ENCODE measurements at places on chromosomes 1 and 21.

DNA sequence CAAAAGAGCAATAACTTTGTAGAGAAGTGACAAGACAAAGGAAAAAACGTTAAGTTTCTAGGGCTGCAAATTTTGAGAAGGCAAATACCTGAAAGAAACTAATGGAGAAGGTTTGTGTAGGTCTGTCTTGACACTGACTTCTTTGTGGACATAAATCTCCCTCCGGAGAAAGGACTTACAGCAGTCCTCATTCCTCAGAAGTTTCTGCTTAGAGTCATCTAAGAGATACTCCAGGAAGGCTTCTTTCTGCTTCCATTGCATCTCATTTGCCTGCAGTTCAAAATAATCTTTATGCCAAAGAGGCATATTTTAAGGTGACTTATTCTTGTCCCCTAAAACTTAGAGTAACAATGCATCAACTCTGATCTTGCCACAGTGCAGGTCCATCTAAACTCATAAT, 4.4 kb upstream of the C4BPB start:
- no peaks in the 10 kb centered on the region for H3K36me3 ChIP-seq
- H3K4me1 ChIP-seq, result no peaks in the 10 kb centered on the region
- H3K27me3 ChIP-seq, result no peaks in the 10 kb centered on the region
- DNase-seq, result no peak
- no peak overlapping the region for H3K4me3 ChIP-seq

GRCh38 chr1:22413799-22414198, 37.9 kb upstream of the ZBTB40 start:
- no peaks in the 10 kb centered on the region for H3K27me3 ChIP-seq
- no peaks in the 10 kb centered on the region for H3K36me3 ChIP-seq
- no peak overlapping the region for H3K4me3 ChIP-seq
- no peak overlapping the region for H3K27ac ChIP-seq
- H3K4me1 ChIP-seq, result no peaks in the 10 kb centered on the region

DNA sequence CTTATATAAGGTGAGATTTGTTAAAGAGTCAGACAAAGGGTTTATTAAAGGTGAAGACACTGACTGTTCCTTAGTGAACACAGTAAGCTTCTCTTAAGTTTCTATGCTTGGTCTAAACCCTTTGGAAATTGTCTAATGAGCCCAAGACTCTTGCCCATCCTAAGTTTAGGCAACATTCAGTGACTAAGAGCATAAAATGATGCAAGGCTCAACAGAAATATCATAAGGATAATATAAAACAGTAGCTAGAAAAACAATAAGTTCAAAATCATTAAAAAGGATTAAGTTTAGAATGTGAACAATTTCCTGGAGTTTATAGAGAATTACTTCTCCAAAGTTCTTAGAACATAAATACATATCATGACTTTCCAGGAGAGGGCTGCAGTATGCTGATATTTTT, 108.9 kb upstream of the PDC start:
- no peaks in the 10 kb centered on the region for H3K4me1 ChIP-seq
- no peaks in the 10 kb centered on the region for H3K27me3 ChIP-seq
- H3K4me3 ChIP-seq, result no peak overlapping the region
- H3K36me3 ChIP-seq, result no peaks in the 10 kb centered on the region

GRCh38 chr1:241356519-241357365, at the start of gene RGS7:
Gene RGS7 (minus strand): TSS chr1:241357205.
- no peak within 1 kb of the TSS for H3K27ac ChIP-seq
- peak; percentile 34 for DNase-seq
- no peaks in the 10 kb centered on the region for H3K4me1 ChIP-seq
- peak within 1 kb of the TSS; percentile 38 for H3K4me3 ChIP-seq
- H3K27me3 ChIP-seq, result peaks cover 7% of the 10 kb centered on the region

- H3K27ac ChIP-seq, result no peak overlapping the region
- H3K4me3 ChIP-seq, result no peak overlapping the region
- no peaks in the 10 kb centered on the region for H3K4me1 ChIP-seq
- H3K27me3 ChIP-seq, result no peaks in the 10 kb centered on the region
- H3K36me3 ChIP-seq, result no peaks in the 10 kb centered on the region
These were observed 56.9 kb downstream of the KRTAP19-8 start for GRCh38 chr21:30981403-30981802.

DNA sequence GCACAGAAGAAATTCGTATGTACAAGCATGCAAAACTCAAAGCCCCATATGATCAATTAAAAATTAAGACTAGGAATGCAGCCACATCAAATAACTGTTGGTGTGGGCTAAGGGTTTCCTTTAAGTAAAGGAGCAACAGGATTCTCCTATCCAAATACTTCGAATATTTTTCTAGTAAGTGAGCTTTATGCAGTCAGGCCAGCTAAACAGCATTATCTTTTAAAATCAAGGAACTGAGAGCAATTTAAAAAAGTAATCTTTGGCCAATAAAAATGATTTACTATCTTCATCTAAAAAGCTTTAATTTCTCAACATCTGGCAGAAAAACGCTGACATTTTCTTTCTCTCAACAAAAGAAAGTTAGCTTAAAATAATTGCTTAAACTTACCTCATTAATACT, 19.8 kb downstream of the CNN3 start:
- H3K27ac ChIP-seq, result no peak overlapping the region
- no peak overlapping the region for H3K4me3 ChIP-seq
- DNase-seq, result no peak
- H3K4me1 ChIP-seq, result no peaks in the 10 kb centered on the region

DNA sequence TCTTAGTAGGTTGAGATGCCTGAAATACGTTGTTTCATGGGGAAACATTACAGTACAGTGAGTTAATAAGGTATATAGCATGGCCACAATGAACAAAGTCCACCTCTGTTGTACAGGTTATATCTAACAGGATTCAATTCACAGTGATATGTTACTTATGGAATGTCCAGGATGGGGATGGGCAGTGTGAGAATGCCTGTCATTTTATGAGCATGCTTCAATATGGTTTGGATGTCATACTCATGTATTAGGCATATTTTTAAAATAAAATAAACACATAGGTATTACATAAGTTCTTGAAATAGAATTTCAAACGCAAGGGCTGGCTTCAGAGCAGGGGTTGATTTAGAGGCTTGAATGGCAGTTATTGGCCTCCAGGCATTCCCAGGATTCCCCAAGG, 6.1 kb upstream of the PHLDA3 start:
- H3K27ac ChIP-seq, result no peak overlapping the region
- H3K4me1 ChIP-seq, result peaks cover 3% of the 10 kb centered on the region
- no peaks in the 10 kb centered on the region for H3K36me3 ChIP-seq
- H3K4me3 ChIP-seq, result no peak overlapping the region
- DNase-seq, result no peak
- no peaks in the 10 kb centered on the region for H3K27me3 ChIP-seq

GRCh38 chr21:17519208-17519738, 6.4 kb downstream of the CXADR start:
- H3K4me3 ChIP-seq, result no peak overlapping the region
- H3K27ac ChIP-seq, result no peak overlapping the region
- DNase-seq, result no peak
- H3K36me3 ChIP-seq, result no peaks in the 10 kb centered on the region
- no peaks in the 10 kb centered on the region for H3K27me3 ChIP-seq

DNA sequence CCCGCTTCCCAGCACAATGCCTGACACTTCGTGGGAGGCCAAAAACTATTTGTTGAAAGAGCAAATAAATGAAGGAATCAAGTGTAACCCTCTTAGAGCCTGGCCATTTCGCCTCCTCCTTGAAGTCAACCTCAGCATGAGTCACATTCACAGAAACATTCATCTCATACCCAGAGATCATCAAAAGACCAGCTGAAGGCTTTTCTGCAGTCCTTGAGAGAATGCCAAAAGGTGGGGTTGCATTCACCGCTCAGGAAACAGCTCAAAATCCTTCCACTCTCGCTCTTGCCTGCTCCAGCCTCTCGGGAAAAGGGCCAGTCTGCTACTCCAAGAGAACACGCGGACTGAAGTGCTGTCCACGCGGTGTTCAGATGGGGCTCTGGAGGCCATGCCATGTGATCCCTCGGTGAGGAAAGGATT, 90.0 kb downstream of the VWA5B1 start:
- peaks cover 2% of the 10 kb centered on the region for H3K27me3 ChIP-seq
- no peak overlapping the region for H3K4me3 ChIP-seq
- no peak for DNase-seq
- no peak overlapping the region for H3K27ac ChIP-seq

- H3K36me3 ChIP-seq, result peaks cover 57% of the 10 kb centered on the region
- H3K27me3 ChIP-seq, result no peaks in the 10 kb centered on the region
- H3K4me1 ChIP-seq, result no peaks in the 10 kb centered on the region
These were observed 13.0 kb upstream of the MIIP start for GRCh38 chr1:12006167-12006921.

DNA sequence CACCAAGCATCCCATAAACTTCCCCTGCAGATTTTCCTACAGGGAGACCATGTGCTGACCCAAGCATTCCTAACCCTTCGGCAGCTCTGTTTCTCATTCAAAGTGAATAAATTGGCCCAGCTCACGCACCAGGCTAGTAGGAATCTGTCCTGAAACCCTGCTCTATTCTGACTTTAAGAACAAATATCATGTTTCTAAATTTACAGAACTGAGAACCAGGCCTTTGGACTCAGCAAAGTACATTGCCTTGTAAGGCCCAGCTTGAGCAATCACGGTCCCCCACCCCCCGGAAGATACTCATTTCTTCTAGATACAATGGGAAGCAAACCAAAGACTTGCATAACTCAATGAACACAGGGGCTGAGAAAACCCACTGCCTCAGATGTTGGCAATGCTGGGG, 160.1 kb upstream of the NFIA start:
- H3K27ac ChIP-seq, result no peak overlapping the region
- no peak overlapping the region for H3K4me3 ChIP-seq
- H3K27me3 ChIP-seq, result no peaks in the 10 kb centered on the region

DNA sequence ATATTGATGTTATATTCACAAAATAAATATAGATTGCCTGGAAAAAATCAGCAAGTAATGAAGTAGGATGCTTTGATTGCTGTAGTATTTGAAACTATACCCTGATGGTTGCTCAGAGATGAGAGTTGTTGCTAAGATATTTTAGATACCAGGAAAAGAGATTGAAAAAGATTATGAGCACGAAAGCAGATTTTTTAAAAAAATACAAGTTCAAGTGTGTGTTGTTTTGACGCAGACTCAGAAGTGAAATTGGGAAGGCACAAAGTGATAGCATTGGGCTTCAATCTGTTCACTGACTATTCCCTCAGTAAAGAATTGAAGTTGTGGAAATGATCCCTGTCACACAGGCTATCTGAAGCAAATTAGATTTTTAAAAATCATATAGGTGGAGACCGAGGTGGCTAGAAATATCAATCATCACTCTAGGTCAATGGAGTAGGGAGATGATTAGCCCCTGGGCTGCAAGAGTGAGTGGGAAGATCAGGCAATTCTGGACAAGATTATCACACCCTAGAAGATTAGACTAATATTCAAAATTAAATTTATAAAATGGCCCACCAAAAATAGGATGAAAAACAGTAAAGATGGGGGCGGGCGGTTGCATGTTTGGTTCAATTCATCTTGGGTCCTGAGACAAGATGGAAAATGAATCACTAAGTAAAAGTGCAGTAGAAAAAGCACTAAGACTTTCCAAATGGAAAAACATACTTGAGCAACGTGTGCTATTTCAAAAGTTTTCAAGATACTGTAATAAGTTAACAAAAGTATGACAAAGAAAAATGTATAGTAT, 41.5 kb upstream of the LRRC8D start:
- H3K27me3 ChIP-seq, result no peaks in the 10 kb centered on the region
- no peak for DNase-seq
- H3K36me3 ChIP-seq, result no peaks in the 10 kb centered on the region

DNA sequence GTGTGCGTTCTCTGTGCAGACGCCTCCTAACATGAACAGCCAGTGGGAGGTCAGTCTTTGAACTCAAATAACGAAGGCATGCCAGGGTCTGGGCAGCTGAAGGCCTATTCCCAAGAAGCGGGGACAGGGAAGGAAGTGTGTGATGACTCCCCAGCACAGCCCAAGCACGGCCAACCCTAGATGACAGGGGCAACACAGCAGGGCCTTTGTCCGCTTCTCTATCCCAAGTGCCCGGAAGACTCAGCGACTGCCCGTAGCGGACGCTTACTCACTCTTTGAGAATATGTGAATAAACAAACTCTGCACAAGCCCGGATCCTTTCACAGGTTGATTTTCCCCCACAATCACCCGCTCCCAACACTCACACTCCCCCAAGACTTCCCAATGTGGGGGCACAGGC, 11.2 kb downstream of the C1orf198 start:
- DNase-seq, result no peak
- H3K4me3 ChIP-seq, result no peak overlapping the region
- H3K36me3 ChIP-seq, result no peaks in the 10 kb centered on the region
- H3K27ac ChIP-seq, result no peak overlapping the region
- no peaks in the 10 kb centered on the region for H3K4me1 ChIP-seq

All from colonic mucosa (tissue), 4 donors.